Kidney epithelial cell (primary cell): ENCODE measurements at places on chromosomes 1 and 21.

GRCh38 chr1:227548119-227548397 lies 15.3 kb upstream of the ZNF678 start:
- DNase-seq, result no peak

- no peak for DNase-seq
Measured at GRCh38 chr1:3382326-3383057, 72.0 kb upstream of the ARHGEF16 start.

DNA sequence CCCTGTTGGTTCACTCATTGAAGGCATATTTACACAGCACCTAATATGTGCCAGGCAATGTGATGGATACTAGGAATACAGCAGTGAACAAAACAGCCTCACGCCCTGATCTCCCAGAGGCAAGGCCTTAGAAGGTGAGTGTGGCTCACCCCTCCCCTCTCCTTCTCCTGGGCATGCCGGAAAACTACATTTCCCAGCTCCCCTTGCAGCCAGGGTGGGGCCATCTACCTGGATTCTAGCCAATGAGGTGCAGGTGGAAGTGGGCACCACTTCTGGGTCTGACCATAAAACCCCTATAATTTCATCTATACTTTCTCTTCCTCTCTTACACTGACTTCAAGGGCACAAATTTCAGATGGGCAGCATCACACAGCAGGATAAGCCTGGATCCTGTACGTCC lies 63.8 kb downstream of the FBXO2 start:
- DNase-seq, result no peak

- DNase-seq, result no peak
Measured at GRCh38 chr1:211343607-211344006, 17.0 kb downstream of the TRAF5 start.

- no peak for DNase-seq
Measured at GRCh38 chr1:110040548-110040947, 6.1 kb downstream of the STRIP1 start.

- DNase-seq, result no peak
Measured at GRCh38 chr1:77378723-77379535, 97.1 kb downstream of the AK5 start.

DNA sequence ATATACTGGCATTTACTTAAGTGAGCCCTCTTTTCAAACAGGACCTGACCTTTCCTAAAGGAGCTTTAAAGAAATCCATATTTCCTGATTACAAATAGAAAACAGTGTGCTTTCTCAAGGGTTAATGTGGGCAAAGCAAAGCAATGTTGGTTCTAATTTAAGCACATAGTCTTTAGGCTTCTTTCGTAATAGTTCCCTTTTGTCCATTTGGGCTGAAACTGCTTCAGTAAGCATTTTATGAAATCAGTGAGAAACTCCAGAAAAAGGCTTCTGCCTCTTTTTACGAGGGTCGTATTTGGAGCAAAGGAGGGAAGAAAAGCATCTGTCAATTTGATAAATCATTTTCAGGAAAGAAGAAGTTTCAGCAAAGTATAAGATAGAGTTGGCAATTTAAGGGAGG lies 331.2 kb downstream of the KIF26B start:
- DNase-seq, result no peak

- no peak for DNase-seq
Measured at GRCh38 chr1:191582169-191582568, 576.1 kb upstream of the RGS18 start.

GRCh38 chr21:44443891-44444285 lies 11.4 kb upstream of the LRRC3 start:
- DNase-seq, result no peak

DNA sequence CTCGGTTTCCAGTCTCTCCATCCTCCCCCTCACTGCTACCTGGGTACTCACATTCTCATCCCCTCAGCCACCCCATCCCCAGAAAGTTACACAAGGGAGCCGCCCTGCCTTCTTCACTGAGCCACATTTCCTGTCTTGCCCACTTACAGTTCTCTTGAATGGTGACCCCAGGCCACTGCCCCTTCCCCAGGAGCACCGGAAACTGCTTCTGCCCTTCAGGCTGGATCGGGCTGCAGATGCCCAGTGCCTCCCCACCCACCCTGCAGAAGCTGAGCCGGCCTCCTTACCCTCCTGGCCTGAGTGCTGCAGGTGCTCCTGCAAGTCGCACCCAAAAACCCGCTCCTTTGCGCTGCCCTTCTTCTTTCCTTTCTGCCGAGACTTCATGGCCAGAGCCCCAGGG lies 450 bp downstream of the ARHGAP30 start:
- DNase-seq, result no peak

GRCh38 chr1:194289569-194290266 lies 1103.3 kb upstream of the B3GALT2 start:
- no peak for DNase-seq

DNA sequence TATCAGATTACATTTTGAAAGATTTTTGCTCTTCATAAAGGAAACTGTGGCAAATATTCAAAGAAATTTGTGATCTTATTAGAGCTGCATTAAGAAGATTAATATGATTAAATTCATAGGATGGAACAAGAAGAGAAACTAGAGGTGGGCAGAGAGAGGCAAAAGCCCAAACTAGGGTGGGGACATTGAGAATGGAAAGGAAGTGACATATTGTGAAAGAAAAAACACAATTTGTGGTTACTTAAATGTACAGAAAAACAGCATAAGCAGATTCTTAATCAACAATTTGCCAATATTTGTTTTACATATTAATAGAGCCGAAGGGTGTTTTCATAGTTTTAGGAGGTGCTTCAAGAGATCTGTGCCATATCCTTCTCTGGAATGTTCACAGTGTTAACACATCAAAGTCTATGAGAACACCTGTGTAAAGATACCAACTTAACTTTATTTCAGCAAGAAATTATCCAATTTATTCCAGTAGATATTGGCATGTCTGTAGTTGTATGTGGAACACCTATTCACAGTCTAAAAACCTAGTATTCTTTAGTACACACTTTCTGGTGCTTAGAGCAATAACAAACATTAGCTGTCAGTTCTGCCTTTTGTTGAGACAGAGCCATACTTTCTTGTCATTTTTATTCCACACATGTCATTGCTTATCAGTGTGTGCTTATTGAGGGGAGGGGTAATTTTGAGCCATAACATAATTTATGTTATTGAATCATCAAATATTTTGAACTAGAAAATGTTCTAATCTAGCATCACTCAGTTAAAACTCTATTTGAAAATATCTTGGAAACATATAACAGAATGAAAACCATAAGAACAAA lies 401.5 kb downstream of the PTPRC start:
- DNase-seq, result no peak

DNA sequence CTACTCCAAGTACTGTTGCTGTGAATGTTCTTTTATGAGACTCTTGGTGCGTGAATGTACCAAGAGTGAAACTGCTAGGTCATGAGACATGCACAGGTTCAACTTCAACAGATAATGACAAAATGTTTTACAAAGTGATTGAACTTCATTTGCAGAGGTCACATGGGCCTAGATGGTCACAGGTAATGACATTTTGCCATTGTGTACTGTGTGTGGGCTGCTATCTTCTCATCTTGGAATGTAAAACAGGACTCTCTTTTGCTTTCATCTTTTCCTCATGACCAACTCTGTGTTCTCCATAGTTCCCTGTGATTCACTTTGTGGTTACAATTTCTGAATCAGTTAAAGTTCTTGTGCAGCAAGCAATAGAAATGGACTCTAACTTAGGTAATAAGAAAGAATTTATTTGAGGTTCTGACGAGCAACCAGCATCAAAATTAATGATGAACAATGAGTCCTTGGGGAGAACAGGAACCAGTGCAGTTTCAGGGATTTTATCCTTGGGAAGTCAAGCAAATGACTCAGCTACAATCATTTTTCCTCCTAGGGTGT lies 16.2 kb upstream of the TSNAX start:
- peak; percentile 93 for DNase-seq

DNA sequence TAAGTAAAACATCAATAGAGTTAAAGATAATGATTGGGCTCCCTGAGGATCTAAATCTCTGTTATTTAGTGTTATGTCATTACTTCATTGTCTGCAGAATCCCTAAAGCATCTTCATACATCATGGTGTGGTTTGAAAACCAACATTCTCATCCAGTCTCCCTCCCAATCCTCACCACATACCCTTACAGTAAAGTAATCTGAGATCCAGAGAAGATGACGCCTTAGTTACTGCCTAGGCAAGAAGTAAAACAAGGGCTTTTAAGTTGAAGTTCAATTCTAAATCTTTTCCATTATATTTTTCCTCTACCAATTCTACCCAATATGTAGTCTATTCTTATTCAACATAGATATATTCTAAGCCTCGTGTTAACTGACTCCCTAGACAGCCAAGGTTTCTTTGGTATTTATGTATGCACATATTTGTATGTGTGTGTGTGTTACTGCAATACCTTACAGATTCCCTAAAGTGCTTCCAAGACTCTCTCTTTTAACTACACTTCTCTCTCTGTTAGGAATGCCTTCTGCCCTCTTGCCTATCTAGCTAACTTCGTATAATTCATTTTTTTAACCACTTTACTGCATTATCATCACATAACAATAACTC lies 17.3 kb downstream of the DPH5 start:
- no peak for DNase-seq

DNA sequence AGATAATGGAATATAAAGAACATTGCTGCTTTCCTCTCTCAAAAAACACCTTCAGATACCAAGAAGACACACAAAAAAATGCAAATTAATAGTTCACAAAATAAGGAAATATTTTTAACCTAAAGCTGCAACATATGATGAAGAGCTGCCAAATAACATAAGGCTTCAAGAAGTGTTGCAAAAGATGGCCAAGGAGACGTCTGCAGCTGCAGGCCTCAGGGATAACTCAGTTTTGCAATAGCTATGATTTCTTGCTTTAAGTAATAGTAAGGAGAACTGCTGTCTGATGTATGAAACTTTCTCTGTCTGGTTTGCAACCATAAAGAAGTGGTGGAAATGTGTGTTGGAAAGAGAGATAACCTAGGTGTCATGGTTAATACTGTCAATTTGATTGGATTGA lies 1237.5 kb downstream of the MRPL39 start:
- no peak for DNase-seq

- no peak for DNase-seq
Measured at GRCh38 chr1:245898581-245898980, 608.5 kb downstream of the SMYD3 start.

DNA sequence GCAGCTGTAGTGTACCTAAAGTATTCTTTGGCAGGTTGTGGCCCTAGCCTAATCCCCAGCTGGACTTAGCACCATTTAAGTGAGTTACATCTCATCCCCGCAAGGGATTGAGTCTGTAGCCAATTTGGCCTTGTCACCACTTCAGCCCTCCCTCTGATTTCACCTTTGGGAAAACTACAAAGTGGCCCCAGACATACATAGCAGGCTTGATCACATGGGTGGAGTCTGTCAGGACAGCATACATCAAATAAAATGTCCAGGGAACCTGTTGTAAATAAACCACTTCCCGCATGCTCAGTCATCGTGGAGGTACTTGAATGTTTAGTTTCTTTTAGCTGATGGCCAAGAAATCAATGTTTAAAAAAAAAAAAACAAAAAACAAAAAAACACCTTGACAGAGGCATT lies 142.5 kb downstream of the DHRS3 start:
- DNase-seq, result no peak

DNA sequence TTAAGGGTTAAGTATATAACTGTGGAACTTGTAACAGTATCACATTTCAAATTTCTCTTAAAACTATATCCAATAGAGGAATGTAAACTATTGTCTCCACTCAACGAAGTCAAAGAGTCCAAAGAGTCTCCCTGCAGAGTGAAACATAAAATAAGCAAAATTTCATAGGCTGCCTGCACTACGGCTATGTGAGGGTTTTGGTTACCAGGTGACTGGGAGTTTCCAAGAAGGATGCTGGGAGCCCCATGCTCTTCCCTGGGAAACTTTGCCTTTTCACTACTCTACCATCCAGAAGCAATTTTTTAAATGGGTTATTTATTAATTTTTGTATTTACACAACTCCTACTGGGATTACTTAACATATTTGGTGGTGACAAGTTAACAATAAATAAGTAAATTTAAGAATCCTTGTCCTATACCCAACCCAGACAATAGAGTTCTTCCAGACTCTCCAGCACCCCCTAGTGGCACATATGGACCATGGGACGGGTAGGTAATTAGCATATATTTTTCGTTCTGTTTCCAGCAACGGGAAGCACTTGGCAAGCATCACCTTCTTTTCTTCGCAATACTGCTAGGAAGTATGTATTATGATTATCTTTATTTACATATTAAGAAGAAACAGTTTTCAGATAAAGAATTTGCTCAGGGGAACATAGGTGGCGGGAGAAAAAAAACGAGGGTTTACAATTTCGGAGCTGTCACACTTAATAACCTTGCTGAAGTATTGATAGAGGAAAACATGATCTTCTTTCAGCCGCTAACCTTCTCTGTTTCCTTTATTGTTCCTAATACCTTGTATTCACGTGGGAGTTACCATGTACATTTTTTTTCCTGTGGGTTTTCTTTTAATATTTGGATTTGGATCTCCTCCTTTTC lies 3.5 kb downstream of the FMO2 start:
- no peak for DNase-seq

DNA sequence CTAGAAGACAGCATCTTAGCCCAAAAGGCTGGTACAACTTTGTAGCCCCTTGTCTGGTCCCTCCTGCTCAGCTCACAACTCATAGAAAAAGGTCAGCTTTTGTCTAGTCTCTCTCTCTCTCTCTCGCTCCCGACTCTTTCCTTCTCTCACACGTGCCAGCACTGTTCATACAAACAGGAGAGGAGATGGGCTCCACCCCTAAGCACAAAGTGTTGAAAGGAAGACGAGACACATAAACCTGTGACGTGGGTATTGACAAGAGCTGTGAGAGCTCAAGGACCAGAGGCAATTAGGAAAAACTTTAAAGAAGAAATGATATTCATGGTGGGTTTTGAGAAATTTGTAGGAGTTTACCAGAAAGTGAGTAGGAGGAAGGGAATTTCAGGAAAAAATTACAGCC lies 23.6 kb upstream of the KCNC4 start:
- no peak for DNase-seq

- no peak for DNase-seq
Measured at GRCh38 chr1:171204296-171204695, 19.2 kb downstream of the FMO2 start.

DNA sequence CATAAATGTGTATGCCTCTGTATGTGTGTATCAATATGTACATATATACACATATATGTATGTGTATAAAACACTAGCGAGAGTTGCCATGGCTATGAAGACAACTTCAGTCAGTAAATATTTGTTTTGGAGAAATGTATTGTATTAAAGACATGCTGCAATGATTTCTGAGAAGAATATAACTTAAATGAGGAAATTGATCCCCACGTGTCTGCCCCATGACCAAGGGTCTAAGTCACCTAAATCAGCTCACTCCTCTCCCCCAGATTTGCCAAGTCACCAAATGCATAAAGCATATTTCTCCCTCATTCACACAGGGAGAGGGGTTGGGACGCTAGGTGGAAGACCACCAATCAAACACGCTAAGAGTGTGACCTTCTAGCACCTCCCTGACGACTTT lies 58.3 kb upstream of the LYST start:
- DNase-seq, result no peak
